Hematopoietic multipotent progenitor cell (in vitro differentiated cells): ENCODE measurements at places on chromosomes 3 and 15. TPM values are rescaled to one million over a fixed set of nuclear protein-coding genes. Genes with fewer than 3 reads are reported as not detected.

The C15orf39 gene
- 77.8 TPM for total RNA-seq

The GLDN gene
- under 0.01 TPM for total RNA-seq

The TF gene
- total RNA-seq = under 0.01 TPM

The GOLGA8M gene
- total RNA-seq = 1.1 TPM

DNA sequence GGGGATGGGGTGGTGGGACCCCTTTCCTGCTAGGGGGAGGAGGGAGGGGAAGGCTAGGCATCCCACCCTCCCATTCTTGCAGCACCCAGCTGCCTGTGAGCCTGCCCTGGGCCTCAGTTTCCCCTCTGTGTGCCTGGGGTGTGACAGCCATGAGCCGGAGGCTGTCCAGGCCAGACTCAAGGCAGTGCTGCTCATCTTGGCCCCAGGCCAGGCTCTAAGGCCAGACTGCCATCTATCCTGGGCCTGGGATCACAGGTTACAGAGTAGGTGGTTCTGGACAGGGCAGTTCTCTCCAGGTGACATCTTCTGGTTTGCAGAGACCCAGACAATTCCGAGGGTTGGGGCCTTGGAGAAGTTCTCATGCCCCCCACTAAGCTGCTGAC lies 3.3 kb upstream of the VILL start:
- no peak for DNase-seq

DNA sequence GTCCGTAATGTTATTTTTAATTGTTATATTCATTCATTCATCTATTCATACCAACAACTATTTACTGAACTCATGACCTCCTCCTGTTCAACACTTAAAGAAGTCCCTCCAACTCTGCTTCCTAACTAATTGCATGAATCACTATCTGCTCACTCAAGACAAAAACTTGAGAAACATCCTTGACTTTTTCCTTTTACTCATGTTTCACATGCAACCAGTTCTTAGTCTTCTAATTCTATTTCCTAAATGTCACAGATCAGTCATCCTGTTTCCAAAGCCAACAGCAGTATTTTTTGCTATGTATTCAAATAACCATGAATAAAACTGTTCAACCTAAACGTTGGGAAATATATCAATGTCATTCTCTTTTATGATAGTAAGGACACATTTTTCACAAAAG lies 124.6 kb upstream of the GBE1 start:
- DNase-seq = no peak

- DNase-seq = no peak
These were observed 538.5 kb upstream of the NECTIN3 start for GRCh38 chr3:110533089-110533488.

GRCh38 chr15:63953524-63953923 lies 92.8 kb downstream of the DAPK2 start:
- DNase-seq = peak; percentile 13

- peak; percentile 26 for DNase-seq
These were observed 263.6 kb upstream of the HES1 start for GRCh38 chr3:193872265-193872753.

GRCh38 chr15:24956111-24956838 lies 1.5 kb downstream of the SNRPN start:
- peak; percentile 83 for DNase-seq

- DNase-seq = no peak
These were observed 5.9 kb upstream of the RTF1 start for GRCh38 chr15:41411031-41411430.
